ENCODE measurements at places on chromosomes 5 and 9.
A peak's percentile ranks its signal among the peaks of the same experiment; 100 is the strongest.

DNA sequence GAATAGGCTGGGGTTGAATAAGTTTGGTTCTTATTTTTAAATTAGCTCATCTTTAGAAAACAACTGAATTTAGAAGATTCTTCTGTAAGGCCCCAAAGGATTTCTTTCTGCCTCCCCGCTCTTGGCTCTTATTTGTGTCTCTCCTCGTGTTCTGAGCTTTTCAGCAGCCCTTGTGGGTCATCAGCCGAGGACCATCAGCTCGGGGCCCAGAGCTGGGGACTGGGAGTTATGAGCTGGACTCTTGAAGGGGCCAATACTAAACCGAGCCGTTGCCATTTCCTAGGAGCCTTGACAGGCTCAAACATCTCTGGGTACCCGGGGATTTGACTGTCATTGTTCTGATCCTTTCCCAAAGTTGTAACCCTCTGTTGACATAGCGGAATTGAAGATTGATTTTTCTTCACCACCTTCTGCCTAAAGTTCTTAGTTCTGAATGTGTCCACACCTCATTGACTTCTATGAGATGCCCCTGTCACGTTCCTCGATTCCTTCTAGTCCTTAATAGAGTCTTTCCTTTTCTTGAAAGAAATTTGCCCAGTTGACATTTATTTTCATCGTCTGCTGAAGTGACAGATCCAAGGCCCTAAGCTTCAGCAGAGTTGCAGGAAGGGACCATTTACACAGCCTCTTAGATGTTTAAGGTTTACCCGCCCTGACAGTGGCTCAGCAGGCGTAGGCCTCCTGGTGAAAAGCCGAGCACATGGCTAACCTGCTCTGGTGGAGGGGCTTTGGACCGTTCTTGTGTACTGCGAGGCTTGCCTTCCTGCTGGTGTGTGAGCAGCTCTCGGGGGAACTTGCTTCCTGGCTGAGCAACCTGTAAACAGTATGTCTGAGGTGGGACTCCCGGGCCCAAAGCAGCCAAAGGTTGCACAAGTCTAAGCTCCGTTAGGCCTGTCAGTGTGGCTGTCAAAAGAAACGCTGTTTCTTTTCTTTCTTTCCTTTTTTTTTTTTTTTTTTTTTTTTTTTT lies 24.0 kb downstream of the ABL1 start:
- no peak for DNase-seq

- no peak for DNase-seq
Observed at GRCh38 chr5:101647861-101648260, 648.2 kb downstream of the SLCO4C1 start.

GRCh38 chr5:11069041-11069440 lies 308.0 kb upstream of the DAP start:
- DNase-seq, result no peak

DNA sequence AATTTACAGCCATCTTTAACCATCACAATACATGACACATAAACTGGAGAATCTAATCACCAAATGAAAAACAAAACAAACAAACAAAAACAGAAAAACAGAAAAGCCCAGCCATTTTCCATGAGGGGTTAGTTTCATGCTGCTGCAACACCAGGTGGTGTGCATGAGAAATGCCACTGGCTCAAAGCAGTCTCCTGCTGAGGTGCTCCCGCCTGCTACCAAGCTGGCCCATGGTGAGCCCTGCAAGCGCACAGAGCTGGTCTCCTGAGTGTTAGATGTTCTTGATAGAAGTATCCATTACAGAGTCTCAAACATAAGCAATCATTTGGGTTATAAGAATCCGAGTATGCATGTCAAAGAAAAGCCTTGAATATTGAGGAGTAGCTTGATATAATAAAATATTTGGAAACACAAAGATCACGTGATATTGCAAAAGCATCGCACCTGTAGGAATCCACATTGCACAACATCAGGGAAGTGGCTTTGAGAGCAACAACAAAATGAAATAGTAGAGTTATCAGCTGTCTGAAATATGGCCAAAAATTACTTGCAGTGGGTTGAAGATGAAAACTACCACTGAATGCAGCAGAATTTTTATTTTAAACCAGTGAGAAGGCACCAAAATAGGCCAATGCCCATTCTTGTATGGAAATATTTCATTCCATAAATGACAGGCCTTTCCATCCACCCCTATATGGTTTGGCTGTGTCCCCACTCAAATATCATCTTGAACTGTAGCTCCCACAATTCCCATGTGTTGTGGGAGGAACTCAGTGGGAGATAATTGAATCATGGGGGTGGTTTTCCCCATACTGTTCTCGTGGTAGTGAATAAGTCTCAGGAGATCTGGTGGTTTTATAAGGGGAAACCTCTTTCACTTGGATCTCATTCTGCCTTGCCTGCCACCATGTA lies 194.8 kb downstream of the SYK start:
- no peak for DNase-seq

DNA sequence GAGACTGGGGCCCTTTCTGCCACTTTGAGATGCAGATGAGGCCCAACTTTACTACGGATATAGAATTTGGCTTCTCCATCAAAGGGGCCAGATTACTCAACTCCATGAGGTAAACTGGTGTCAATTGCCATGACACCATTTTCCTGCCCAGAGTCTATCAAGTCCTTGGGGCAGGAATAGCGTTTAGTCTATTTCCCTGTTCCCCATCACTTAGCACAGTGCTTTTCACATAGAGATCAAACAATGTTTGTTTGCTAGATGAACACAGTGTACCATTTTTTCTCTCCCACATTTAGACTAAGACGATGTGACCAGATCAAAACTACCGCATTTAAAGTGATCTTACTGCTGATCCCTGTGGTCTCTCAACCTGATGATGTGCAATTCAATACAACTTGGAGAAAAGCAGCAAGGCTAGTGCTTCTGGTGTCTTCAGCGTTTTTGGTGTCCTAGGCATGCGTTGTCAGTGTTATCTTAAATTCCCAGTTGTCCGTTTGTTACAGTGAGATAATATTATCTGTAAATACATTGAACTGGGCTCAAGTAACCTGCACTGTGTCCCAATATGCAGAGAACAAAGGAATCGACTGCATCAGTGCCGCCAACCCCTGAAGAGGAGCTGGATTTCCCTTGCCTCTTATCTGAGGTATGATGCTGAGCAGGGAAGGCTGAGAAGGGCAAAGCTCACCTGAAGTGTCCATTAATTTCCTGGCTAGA lies 446.2 kb downstream of the PLK2 start:
- DNase-seq, result no peak

GRCh38 chr5:148615644-148616275 lies 38.6 kb downstream of the HTR4 start:
- no peak for DNase-seq

GRCh38 chr5:149887622-149888183 lies 56.9 kb downstream of the PDE6A start:
- no peak for DNase-seq

- no peak for DNase-seq
Observed at GRCh38 chr5:81853030-81853357, 102.1 kb upstream of the SSBP2 start.

DNA sequence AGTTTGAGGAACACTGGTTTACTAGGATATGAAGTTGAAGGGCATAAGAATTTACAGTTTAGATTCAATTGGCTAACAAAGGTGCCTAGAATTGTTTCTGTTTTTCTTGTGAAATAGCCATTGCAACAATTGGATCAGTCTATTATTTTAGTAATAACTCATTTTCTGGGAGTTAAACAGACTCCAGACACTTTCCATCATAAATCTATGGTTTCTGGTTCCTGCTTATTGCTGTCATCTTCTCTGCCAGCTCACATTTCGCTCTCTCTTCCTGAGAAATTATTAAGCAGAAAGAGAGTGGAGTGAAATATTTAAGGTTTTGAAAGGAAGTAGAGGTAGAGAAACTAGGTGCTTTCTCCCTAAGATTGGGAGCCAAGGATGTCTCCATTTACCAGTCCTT lies 165.1 kb upstream of the PRR16 start:
- no peak for DNase-seq

DNA sequence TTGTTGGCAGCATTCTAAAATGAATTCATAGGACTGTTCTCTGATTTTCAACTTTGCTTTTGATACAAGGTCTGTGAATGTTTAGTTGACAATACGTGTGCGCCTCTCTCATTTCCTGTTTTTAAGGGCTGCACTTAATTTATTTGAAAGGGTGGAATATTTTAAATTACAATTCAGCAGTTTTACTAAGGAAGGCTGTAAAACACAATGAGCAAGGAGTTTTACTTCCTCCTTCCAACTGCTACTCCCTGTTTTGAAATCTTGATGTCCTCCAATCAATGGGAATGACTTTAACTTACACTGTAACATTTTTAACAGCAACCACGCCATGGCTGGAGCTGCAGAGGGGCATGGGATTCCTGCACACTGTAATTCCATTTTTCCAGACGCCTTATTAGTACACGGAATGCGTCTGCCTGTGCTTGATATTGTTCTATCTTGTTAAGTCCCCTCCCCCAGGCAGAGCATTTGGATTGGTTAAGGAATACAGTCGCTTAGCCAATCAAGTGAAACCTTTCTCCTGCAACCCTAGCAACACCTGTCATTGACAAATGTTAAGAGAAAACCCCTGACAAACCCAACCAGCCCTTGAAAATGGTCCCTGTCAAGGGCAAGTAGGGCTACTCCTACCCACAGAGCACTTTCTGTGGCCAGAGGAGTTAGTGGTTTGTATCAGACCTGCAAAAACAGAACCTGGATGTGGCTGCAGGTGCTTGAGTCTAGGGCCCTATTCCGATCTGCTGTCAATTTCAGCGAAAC lies 12.5 kb upstream of the ZSWIM6 start:
- DNase-seq, result no peak

- DNase-seq, result peak; percentile 18
Observed at GRCh38 chr5:71651579-71651978, 64.4 kb downstream of the MCCC2 start.

DNA sequence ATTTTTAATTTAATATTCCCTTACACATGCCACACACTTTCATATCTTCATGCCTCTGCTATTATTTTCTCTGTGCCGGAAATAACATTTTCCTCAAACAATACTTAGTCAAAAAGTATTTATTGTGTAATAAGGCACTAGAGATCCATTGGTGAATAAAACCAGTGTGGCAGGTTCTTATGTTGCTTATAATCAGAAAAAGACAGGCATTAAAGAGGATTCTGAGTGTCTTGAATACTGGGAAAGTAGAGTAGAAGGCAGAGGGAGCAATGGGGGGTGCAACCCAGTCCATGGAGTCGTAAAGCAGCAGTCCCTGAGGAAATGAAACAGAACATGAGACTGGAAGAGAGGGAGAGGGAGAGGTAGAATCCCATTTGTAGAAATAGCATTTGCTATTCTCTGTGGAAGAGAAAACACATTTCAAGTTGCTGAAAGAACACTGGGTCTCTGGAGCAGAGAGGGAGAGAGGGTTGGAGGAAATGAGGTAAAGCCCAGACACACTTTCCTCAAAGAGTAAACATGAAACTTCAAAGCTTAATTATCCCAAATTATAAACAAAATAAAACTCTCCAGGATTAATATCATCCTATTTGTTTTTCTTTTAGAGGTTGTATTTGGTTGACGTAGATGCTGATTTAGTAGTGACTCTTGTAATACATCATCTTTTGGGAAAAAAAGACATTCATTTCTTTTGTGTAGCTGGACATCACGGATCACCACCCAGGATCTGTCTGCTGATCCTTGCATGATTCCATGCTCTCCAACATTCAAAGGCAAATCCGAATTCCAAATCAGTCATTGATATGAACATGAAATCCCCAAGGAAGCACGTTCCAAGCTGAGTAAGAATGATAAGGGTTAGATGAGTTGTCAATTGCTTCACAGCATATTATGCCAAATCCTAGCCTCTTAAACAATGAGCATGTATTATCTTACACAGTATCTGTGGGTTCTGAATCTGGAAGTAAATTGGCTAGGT lies 37.4 kb upstream of the GRAMD2B start:
- DNase-seq, result no peak

- no peak for DNase-seq
Observed at GRCh38 chr9:33465596-33466564, 7.8 kb downstream of the NOL6 start.

- no peak for DNase-seq
Observed at GRCh38 chr5:111930449-111930848, 173.5 kb upstream of the NREP start.

DNA sequence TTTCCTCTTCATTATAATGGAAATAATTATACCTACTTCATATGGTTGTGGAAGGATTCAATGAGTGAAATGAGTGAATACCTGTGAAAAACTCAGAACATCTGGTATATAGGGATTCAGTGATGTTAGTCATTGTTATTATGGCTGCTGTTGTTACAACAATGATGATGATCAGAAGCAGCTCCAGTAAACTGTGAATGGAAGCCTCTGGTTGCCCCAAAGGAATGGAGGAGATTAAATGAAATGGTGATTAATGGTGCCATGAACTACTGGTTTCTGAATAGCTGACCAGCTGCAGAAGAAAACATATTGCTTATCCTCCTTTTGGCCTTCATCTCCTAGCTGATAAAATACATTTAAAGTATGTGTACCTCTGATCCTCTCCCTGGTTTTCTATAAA lies 372.0 kb downstream of the ARHGEF28 start:
- DNase-seq, result no peak

GRCh38 chr5:79772651-79773050 lies 83.0 kb downstream of the CMYA5 start:
- DNase-seq, result no peak

- no peak for DNase-seq
Observed at GRCh38 chr9:111298731-111299598, 31.1 kb downstream of the OR2K2 start.

DNA sequence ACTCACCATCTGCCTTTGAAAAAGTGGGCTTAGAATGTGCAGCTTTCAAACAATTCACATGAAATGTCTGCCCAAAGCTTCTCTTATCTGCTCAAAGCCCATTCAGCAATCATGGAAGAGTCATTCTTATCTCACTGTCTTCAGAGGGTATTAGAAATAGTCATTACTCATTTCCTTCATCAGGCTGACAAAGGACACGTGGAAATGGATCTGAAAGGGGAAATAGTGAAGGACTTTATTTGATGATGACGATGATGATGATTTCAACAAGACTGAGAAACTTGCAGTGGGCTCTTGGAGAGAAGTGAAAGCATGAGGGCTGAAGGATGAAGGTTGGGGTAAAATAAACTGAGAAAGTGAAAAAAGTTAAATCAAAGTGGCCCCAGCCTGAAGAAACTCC lies 194.3 kb downstream of the SMARCA2 start:
- no peak for DNase-seq

- DNase-seq, result no peak
Observed at GRCh38 chr5:7495131-7495517, 99.2 kb downstream of the ADCY2 start.

DNA sequence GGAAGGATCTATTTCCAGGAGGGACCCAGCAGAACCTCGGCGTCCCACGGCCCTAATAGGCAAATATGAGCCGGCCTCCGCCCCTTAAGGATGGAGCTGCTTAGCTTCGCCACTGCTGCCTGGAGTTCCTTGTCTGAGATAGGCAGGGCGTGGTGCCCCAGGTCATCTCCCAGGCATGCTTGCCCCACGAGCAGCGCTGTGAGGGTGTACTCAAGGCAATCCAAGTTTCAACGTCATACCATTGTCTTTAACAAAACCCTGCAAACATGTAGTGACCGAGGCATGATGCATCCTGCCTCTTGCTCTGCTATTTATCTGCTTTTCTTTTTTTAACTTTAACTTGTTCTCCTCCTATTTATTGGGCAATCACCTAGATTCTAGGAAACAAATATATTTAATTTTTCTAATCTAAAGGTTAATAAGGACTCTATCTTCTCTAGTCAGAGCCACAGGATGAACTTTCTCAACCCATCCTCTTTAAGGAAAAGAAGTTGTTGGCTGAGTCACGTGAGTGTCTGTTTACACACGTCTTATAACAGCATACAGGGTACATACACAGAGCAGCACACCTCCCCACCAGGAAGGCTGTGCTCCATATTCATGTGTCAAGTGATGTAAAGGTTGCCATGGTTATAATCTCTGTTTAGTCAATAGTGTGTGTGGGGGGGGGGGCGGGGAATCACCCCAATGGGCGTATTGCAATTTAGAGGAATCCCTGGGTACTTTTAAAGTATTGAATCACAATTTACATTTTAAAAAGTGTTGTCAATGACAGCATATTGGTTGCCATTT lies 27.3 kb upstream of the ZSWIM6 start:
- DNase-seq, result no peak
